Activated T-cell treated with anti-CD3 and anti-CD28 coated beads for 48 hours (primary cell): ENCODE measurements at places on chromosomes 7 and 10.

- DNase-seq: no peak
These were observed 15.1 kb upstream of the PRLHR start for GRCh38 chr10:118610577-118610976.

DNA sequence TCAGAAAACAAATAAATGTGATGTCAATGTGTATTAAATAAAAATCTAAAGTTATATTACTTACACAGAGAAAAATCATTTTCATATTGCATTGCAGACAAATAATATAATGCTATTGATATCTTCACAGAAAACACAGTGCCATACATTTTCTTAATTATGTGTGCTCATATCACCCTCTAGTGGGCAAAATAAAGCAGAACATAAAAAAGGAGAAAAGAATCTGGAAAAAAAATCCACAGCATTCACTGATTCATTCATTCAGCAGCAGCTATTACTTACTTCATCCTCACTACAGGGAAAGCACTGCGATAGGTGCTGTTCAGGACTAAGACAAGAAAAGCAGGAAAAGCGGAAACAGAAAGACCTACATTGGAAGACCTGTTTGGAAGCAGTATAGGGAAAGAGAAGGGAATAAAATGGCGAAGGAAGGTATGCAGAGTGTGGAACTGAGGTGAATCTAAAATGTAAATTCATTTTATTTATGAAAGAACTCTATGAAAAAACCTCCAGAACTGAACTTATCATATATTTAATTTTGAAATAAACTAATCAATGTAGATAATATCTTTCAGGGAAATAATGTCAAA lies 73.2 kb downstream of the POT1 start:
- no peak for DNase-seq

DNA sequence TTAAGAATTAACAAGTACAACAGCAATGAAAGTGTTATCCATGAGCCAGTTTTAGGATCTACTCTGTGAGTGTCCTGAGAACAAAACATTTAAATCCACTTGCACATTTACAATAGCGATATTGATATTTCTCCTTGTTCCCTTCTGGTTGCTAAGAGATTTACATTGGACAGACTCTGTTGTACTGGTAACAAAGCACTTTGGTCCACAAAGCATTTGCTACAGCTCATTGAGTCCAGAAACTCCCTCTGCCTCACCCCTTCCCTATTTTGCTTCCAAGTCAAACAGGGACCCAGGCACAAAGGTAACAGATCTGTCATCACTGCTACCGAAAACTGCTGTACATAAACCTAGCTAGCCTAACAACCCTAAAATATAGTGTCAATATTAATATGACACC lies 2.1 kb downstream of the ANK3 start:
- DNase-seq: no peak

DNA sequence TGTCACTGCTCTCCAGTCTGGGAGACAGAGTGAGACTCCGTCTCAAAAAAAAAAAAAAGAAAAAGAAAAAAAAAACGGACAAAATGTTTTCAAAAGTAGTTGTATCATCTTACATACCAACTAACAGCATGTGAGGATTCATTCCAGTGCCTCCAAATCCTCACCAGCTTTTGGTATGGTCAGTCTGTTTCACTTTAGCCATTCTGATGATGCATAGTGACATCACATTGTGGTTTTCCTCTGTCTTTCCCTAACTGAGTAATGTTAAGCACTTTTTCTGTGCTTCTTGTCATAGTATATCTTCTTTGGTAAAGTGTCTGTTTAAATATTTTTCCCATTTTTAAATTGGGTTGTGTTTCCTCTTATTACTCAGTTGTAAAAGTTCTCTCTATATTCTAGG lies 251.4 kb upstream of the CTBP2 start:
- no peak for DNase-seq

DNA sequence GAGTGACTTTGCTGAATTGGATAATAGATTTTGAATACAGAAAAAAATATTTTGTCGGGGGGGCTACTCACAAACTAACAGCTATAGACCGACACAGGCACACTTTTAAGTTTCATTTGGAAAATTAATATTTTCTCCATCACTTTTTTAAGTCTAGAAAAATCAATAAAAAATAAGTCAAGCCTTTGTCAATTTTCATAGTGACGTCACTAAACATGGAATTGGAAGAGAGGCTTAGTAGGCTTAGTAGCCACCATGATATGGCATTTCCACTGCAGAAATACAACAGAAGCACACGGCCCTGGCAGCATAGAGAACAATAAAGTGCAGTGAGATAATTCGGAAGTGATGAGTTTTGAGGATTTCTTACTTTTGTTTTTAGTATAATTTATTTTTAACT lies 357.2 kb downstream of the RPS24 start:
- no peak for DNase-seq

- no peak for DNase-seq
These were observed 24.8 kb downstream of the TBATA start for GRCh38 chr10:70760271-70760787.

GRCh38 chr7:76050545-76050944 lies 2.6 kb downstream of the MDH2 start:
- DNase-seq: no peak

- DNase-seq: no peak
These were observed 51.4 kb upstream of the AOAH start for GRCh38 chr7:36775676-36776075.

DNA sequence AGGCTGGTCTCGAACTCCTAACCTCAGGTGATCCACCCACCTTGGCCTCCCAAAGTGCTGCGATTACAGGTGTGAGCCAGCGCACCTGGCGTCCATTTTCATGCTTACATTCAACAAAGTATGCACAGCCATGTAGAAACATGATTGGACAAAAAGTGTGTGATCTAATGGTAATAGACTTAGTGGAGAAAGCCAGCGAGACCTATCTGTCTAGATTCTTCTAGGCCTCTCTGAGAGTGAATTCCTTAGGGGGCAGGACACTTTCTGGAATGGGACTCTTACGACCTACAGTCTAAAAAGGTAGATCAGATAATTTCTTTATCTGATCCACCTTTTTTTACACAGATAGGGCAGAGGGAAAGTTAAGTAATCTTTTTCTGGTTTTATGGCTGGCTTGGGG lies 46.3 kb upstream of the SDK1 start:
- DNase-seq: no peak

DNA sequence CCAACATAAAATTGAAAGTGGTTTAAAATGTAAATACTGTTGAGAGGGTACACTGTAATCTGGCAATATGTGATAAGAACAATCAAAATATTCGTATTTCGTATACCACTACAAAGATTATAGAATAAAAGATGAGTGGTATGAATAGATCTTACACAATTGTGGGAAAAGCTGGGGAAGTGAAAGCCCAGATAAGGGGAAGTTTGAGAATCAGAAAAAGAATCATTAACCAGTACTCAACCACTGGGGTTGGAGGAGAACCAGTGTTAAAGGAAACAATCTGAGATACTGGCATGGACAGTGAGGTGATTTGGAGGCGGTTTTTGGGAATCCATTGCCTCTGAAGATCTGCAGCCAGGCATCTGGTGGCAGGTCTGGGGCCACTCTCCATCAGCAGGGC lies 59.7 kb upstream of the CDK14 start:
- no peak for DNase-seq

GRCh38 chr7:157622408-157623205 lies 285.8 kb downstream of the DNAJB6 start:
- DNase-seq: no peak

GRCh38 chr7:98463837-98464557 lies 63.1 kb upstream of the BAIAP2L1 start:
- DNase-seq: no peak

- no peak for DNase-seq
These were observed 34.6 kb upstream of the MALRD1 start for GRCh38 chr10:19014034-19014433.

GRCh38 chr10:19111501-19112267 lies 63.1 kb downstream of the MALRD1 start:
- no peak for DNase-seq

- DNase-seq: no peak
These were observed 141.6 kb downstream of the LRRC4 start for GRCh38 chr7:127889677-127890076.

DNA sequence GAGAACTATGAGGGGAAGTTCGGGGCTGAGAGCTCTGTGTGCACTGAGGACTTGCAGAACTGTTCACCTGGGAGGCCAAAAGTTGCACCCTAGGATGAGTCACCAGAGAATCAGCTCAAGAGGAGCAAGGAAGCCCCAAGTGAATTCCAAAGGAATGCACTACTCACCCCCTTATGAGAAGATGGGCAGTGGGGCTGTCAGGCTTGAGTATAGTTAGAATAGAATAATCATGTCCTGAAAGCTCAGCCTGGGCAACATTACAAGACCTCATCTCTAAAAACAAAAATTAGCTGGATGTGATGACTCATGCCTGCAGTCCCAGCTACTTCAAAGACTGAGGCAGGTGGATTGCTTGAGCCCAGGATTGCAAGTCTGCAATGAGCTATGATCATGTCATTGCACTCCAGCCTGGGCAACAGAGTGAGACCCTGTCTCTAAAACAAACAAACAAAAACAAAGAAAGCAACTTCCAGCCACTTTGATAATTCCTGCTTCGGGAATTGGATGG lies 30.0 kb downstream of the MAP3K8 start:
- DNase-seq: no peak

DNA sequence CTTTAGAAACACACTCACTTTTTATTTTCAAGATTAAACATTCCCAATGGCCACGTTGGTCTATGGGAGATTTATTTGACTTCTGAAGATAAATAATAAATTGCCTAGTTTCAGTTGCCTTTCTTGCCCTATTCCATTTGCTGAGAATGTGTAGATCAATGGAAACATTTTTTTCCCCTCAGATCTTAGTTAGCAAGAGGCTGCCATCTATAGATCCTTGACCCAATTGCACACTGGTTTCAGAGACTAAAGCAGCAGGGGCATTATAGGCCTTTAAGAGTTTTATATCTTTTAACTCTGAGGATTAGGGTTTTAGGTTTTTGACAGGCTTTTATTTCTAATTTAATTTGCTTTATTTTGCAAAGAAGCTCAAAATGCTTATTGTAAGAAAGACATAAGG lies 163.2 kb upstream of the GPR26 start:
- DNase-seq: no peak

DNA sequence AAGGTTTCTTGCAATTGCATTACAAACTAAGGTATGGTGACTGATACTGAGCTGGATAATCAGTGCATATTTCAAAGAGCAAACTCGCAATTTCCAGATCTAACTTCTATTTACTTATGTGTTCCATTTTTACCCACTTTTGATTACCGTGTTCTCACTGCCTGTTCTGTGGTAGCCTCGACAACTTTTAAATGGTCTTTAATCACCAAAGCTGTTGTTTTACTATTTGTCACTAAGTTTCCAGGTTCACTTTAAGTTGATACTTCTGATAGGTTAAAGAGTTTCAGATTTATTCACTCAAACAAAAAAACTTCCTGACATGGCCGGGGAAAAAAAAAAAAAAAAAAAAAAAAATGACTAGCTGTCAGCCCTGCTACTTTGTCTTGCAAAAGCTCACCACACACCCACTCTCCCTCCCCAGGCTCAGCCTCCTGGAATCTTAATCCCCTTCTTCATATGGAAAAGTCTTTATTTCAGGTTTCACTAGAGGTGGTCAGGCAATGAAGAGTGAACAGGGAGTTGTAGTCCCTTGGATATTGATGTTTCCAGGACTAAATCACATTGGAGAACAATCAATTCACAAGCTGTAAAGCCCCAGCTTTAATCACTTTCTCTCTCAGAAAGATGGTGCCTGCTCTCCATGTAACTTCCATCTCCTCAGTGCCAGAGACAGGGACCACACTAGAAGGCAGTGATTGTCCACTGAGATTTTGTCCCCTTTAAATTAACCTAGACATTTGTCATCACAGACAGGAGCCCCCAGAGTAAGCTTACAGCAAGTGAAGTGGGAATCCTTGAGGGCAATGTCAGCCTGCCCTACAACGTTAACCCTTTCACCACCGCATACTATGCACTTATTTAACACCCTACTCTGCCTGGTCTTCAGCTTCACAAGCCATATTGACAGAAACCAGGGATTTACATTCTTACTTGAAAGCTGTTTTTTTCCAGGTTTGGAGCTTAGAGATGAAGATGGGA lies 749.1 kb upstream of the SORCS1 start:
- DNase-seq: no peak

- DNase-seq: peak; percentile 21
These were observed 5.5 kb upstream of the LAMB4 start for GRCh38 chr7:108135446-108136190.

DNA sequence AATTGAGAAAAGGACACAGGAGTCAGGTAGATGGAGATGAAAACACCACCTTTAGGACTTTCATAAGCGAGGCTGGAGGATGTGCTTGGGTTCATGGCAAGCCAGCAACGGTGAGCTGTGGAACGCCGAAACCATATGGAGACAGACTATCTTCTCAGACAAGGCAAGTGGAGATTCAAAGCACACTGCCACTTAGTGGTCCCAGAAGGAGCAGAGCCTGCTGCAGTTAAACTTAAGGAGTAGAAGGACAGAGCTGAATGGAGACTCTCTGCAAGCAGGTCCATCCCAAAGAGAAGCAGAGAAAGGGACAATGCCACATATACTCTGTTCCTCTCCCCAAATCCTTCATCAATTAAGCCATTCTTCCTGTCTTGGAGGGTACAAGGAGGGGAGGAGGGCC lies 236.3 kb upstream of the HABP2 start:
- no peak for DNase-seq

GRCh38 chr7:98294798-98295382 lies 13.4 kb downstream of the BRI3 start:
- no peak for DNase-seq

DNA sequence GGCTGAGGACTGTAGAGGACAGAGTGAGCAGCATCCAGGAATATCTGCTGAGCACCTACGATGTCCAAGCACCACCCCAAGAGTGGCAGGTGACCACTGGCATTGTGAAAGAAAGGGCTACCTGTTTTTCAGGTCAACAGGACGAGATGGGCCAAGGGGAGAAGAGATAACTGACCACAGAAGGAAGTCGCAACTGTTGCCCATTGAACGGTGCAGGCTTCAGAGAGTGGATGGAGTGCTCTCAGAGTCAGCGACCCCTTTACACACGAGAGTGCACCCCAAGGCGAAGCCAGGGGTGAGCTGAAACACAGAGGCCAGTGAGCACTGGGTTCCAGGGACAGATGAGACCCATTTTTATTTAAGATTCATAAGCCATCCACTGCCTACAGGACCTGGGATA lies 42.3 kb downstream of the HIPK2 start:
- no peak for DNase-seq
